ENCODE measurements at places on chromosomes 3 and 15.

DNA sequence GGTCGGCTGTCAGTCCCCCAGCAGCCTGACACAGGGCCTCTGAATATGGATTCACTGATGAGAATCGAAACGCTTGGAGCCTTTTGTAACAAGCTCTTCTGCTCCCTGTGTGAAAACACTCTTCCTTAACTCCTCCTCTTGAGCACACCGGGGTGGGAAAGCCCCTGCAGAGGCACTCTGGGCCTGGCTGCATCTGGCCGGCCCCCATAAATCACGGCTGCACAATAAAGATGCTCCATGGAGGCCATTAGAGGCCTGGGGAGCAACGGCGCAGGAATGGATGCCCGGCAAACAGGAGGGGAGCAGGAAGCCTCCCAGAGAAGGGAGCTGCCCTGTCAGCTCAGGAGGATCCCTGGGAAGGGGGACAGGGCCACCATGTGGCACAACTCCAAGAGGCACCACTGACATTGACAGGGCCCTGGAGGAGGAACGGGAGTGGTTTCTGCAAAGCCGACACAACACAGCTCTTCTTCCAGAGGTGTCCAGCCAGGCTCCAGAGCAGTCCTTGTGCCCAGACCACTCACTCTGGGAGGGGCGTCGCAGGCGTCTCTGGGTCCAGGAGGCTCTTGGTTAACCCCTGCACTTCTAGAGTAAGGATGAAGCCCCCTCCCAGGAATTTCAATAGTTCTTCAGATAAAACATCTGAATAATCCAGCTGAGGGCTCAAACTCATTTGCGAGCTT lies 509.3 kb upstream of the PPP2R3A start:
- DNase-seq = no peak

DNA sequence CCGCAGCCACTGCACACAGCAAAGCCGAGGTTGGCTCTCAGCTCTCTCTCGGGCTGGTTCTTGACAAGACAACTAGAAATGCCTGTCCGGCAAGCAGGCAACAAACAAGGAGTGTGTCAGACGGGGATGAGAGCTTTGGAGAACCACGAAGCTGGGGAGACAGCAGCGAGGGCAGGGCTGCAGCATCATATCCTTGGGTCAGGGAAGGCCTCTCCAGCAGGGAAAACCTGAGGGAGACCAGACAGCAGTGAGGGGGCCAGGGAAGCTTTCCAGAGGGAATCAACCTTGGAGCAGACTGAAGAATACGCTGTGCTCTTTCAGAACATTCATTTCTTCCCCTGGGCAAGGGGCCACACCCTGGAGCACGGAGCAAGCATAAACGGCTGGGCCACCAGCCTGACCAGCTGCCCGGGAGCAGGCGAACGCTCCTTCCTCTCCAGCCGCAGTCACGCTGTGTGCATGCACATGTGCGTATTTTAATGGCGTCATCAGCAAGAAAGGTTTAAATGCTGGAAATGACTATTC lies 58.7 kb downstream of the CHSY1 start:
- DNase-seq = no peak

GRCh38 chr15:73346735-73347312 lies 21.9 kb downstream of the HCN4 start:
- peak; percentile 6 for DNase-seq

DNA sequence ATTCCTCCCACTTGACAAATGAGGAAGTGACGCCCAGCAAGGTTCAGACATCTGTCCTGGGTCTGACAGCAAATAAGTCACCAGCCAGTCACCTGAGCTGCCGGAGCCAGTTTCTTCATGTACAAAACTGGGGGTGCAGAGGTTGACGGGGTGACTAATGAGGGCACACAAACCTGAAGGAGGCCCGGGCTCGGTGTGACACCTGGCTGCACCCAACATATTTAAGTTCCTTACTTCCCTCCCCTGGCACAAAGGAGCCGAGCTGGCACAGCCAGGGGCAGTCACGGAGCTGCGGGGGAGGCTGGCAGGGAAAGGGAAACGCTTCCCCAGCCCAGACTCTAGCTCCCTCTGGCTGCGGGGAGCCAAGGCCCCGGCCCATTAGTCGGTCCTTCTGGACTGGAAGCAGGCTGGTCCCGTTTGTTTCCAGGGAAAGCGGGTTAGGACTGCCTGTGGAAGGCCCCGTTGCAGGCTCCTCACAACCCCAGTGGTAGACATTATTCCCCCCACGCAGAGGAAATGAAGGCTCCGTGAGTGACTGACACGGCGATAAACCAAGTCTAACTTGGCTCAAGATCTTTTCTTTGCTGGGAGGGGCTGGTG lies 2.3 kb downstream of the FBXL22 start:
- no peak for DNase-seq

DNA sequence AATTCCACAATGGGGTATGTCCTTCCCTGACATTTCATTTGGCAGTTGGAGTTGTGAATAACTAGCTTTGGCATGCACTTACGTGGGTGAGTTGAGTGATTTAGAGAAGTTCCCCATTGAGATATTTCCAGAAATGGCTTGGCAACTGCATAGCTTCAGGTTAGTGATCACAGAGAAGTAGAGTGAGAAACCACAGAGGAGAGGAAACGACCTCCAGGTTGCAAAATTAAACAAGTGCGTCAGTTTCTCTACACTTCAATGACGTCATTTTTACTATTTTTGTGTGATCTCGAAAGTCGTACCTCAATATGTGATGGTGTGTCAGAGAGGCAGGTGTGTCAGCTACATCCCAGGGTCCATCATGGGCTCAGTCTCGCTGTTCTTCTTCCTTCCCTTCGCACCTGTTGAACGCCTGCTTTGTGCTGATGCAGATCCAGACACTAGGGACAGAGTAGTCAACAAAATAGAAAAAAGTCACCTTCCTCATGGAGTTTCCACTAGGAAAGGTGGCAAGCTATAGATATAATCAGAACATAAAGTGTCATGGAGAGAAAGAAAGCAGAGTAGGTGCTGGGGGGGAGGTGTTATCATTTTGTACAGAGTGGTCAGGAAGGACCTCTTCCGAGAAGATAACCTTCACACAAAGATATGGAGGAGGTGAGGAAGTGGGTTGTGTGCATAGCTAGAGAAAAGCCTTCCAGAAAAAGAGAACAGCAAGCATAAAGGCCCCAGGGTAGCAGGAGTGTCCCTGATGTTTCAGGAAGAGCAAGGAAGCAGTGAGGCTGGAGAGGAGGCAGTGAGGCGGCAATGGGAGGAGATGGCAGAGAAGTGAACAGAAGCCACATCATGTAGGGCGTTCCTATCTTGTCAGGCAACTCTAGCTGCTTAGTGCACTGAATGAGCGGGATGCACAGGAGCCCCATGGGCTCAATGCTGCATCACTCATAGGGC lies 75.6 kb downstream of the MCTP2 start:
- no peak for DNase-seq

- DNase-seq = no peak
Observed at GRCh38 chr3:147934451-147935180, 525.5 kb downstream of the ZIC1 start.

GRCh38 chr3:194691481-194692283 lies 6.0 kb downstream of the FAM43A start:
- DNase-seq = no peak

Data from activated T-cell treated with anti-CD3 and anti-CD28 coated beads for 24 hours (primary cell).